ENCODE measurements at places on chromosomes 7 and 10.

DNA sequence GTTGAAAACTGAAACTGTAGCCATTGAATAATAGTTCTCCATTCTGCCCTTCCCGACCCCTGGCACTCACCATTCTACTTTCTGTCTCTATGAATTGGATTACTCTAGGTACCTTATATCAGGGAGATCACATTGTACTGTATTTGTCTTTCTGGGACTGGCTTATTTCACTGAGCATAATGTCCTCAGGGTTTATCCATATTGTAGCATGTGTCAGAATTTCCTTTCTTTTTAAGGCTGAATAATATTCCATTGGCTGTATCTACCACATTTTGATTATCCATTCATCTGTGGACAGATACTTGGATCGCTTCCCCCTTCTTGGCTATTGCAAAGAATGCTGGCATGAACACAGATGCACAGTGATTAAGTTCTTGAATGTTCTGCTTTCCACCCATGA, 107.4 kb downstream of the CDH23 start:
- DNase-seq, result no peak

DNA sequence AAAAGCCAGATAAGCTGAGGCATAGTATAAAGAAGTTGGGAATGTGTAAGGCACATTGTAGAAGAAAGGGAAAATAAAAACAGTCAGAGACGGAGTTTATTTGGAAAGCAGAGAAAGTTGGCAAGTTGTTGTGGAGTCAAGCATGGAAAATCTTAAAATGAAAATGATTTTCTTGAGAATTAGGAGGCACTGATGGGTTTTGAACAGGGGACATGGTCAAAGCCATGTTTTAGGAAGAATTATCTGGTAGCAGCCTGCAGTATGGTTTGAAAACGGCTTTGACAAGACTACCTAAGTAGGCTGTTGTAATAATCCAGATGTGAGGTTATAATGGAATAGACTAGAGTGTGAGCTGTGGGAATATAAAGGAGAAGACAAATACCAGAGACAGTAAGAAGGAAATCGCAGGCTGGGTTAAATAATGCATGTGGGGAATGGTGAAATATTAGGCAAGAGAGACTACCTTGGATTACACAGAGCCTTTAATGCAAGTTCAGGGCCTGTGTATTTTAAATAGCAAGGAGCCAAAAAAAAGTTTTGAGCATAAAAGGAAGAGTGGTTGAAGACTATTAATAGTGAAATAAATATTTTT, 130.4 kb upstream of the MEOX2 start:
- no peak for DNase-seq

DNA sequence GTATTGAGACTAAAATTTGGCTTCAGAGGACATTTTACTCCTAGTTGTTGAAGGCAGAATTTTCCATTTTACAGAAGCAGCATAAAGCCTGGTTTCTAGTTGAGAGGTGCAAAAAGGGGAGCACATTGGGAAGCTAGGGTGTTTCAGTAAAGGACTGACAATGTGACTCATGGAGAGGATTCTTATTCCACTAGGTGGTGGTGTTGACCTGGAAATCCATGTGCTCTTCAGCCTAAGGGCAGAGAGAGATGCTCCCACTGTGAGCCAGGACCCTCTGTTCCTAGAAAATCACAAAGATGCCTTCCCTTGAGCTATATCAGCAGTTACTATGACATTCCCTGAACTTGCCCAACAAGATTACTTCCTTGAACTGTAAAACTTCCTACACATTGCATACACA, 687.8 kb downstream of the IPMK start:
- DNase-seq, result no peak

GRCh38 chr10:79181698-79182521, 113.1 kb downstream of the ZMIZ1 start:
- DNase-seq, result no peak

DNA sequence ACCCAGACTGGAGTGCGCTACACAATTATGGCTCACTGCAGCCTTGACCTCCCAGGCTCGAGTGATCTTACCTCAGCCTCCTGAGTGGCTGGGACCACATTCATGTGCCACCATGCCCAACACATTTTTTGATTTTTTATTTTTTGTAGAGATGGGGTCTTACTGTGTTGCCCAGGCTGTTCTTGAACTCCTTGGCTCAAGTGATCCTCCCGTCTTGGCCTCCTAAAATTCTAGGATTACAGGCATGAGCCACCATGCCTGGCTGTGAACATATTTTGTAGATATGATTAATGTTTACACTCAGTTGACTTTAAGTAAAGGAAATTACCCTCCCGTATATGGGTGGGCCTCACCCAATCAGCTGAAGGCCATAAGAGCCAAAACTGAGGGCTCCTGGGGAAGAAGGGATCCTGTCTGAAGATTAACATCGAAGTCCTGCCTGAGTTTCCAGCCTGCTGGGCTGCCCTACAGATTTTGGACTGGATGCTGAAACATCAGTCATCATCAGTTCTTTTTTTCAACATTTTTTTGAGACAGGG, 127.1 kb downstream of the ACTR3B start:
- DNase-seq, result no peak

- no peak for DNase-seq
Measured at GRCh38 chr10:94066411-94066810, 72.7 kb downstream of the PLCE1 start.

DNA sequence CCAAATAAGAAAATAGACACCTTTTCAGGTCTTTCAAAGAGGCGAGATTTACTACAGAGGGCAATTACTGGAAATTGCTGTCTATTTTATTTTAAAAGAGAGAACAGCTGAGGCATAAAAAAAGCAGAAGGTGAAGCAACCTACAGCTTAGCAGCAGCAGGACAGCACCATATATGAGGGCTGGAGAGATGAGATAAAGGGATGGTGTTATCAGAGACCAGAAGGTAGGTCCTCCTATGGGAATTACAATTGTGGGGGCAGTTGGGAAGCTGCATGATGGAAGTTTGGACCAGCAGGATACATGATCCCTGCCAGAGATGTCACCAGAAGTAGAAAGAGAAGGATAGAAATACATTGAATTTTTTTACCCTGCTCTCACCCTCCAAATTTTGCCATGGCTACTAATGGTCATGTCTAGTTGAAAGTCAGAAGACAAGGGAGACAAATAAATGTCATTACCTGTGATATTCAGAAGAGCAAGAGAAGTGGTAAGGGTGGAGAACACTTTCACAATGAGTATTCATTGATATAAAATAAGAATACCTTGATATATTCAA, 77.2 kb upstream of the CALCR start:
- no peak for DNase-seq

GRCh38 chr7:47710201-47710935, 128.5 kb upstream of the TNS3 start:
- DNase-seq, result no peak

DNA sequence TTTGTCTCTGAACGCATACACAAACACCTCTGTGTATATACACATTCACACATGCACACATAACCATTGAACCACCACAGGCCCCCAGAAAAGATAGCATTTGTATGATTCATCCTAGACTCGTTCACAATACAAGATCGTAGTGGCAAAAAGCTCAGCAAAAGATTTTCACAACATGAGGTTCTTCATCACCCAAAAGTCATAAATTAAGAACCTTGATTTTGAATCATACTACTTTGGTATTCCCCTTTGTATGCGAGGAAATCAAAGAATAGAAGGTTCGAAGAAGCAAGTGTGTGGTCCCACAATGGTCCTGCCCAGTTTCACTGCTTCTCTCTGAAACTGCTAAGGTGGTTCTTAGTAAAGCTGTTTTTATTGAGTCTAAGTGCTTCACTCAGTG, 200.7 kb downstream of the CELF2 start:
- DNase-seq, result no peak

DNA sequence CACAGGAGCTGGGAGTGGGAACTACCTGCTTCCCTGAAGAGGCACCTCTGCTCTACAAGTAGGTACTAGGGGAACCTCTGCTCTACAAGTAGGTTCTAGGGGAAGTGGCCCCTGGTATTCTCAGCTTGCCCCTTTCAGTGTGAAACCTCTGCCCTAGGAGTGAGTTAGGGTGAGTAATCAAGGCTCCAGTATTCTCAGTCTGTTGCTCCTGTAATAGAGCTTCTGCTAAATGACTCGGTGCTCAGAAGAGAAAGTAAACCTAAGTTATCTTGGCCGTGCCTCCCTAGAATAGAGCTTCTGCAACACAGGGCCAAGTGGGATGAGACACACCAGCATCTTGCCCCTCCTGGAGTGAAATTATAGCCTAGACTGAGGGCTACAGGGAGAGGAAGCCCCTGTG, 13.4 kb upstream of the RASSF4 start:
- DNase-seq, result no peak

DNA sequence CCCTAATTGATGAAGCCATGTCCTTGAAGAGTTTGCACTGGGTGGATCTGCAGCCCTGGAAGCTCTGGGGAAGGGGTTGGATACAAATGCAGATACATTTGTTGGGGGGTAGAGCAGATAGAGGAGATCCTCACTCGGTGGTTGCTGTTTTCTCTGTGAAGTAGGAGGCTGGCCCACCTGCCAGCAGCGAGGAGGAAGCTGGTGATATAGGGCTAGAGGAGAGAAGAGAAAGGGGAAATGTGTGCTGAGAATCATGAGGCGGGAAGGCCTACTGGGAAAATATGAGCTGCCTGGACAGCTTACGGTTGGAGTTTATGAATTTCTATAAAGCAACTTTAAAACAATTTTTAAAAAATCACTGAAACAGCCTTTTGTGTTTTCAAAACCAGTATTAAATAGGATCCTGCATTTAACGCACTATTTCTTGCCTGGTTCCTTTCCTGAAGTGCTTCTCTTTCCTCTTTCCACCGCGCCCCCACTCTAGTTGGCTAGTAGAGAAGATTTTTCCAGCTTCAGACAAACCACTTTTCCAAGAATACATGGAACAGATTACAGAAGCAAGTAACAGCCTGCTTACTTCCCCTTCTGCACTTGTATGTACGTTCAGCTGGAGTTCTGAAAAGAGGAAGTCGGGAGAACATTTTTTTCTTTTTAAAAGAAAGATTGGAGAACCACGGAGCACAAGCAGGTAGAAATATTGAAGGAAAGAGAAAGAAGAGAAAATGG, 100.6 kb upstream of the GLCCI1 start:
- DNase-seq, result no peak

GRCh38 chr10:110973400-110973799, 54.0 kb downstream of the SHOC2 start:
- no peak for DNase-seq

DNA sequence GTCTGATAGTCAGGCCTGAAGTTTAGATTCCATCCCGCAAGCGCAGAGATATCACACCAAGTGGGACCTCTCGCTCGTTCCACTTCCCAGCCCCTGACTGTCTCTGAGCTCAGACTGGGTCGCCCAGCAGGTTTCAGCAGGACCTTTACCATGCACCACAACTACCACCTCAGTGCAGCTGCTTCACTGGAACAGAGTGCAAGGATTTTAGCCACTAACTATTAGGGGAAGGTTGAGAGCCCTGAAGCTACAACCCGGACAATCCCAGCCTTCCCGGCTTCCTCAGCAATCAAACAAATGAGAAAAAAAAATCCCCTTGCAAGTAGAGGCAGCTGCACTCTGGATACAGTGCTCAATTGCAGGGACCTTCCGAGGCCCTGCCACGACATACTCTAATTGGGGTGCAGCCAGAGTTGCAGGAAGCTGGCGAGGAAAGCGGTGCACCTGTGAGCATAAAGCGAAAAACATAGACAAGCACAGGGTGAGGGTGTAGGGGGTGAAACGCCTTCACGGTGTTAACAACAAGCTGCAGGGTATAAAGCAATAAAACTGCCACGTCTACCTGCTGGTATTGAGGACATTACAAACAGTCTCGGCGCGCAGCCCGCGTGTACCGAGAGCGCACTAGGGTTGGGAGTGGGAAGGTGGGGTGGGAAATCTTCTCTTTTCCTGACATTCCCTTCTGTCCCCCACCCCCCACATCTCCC, 2.6 kb upstream of the DLX6 start:
- no peak for DNase-seq

GRCh38 chr7:57651006-57651405, 201.0 kb downstream of the ZNF716 start:
- DNase-seq, result no peak

GRCh38 chr10:67695555-67695954, 440 bp downstream of the CTNNA3 start:
- no peak for DNase-seq

DNA sequence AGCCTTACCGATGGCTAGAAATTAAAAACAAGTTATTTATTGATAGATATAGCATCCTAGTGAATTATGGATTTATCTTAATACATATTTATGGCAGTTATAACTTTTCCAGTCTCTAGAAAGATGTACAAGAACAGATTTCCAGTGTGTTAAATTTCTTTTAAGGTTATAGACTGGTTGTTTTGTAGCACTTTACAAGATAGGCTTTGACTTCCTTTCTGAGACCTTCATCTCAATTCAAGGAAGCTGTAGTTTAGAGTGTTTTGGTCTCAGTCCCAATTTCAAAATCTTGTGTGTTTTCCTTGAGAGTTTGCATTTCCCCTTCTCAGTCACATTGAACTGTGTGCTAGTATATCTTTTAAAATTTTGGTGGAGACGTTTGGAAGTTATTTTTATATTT, 30.1 kb downstream of the PLEKHA1 start:
- DNase-seq, result no peak

GRCh38 chr10:69646185-69647060, 16.4 kb downstream of the FAM241B start:
- no peak for DNase-seq

GRCh38 chr7:33762911-33763306, 142.4 kb upstream of the BMPER start:
- DNase-seq, result no peak

DNA sequence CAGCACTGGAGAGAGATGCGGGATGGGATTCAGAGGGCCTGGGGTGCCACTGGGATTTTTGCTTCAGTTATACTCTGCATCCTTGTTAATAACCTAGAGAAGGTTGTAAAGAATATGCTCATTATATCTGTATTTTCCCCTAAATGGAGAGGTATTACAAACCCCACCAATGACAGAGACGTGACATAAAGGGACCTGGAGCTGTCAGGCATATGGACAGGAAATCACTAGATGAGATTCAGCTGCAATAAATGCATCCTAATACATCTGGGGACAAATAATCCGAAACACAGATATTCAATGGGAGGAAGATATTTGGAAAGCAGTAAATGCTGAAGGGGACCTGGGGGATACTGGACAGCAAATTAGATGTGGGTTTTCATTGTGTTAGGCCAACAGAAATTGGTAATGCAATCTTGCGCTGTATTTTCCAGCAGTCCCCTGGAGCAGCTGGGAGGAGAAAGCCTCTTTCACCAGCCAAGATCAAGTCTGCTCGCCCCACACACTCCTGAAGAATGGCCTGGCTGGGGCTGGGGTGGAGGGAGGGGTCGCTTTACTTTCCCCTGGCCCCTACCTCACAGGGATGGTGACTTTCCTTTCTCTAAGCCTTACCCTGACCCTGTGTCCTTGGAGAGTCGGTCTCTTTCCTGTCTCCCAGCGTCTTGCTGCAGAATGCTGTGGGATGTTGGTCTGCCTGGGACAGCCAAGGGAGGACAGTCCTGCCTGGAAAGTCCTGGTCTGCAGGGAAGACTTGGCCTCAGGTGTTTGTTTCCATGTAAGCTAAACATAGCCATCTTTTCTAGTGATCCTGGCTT, 653.8 kb downstream of the LRMDA start:
- DNase-seq, result no peak
